Activated T-helper 9 cell treated with anti-CD3 and anti-CD28 coated beads, Interleukin-2, amount 50 U/mL, for 16 hours (primary cell): ENCODE measurements at places on chromosomes 13 and 19.
A peak's percentile ranks its signal among the peaks of the same experiment; 100 is the strongest.

DNA sequence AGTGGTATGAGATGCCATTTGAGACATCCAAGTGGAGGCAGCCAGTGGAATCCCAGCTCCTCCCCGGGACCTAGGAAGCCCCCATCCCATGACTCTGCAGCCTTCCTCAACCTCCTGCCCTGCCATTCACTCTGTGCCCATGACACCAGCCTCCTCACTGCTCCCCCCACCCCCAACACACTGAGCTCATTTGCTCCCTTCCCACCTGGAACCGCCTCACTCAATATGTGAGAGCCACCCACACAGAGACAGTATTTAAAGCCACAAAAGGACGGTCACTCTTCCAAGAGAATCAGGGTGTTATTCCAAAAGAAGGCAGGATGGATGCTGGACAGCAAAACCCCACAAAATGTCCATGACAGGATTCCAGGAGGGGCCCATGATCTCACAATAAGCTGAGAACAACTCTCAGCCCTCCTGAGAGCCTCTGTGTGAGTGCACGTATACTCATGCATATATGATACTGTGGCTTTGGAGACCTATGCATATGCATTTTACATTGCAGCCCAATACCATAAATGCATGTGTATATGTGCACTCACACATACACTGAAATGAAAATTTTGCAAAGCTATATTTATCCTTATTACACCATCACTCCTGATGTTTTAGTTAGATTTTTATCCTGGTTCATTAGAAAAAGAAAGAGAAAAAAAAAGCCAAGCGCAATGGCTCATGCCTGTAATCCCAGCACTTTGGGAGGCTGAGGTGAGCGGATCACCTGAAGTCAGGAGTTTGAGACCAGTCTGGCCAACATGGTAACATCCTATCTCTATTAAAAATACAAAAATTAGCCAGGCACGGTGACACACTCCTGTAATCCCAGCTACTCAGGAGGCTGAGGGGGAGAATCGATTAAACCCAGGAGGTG lies 10.8 kb upstream of the RANBP3 start:
- DNase-seq: no peak

DNA sequence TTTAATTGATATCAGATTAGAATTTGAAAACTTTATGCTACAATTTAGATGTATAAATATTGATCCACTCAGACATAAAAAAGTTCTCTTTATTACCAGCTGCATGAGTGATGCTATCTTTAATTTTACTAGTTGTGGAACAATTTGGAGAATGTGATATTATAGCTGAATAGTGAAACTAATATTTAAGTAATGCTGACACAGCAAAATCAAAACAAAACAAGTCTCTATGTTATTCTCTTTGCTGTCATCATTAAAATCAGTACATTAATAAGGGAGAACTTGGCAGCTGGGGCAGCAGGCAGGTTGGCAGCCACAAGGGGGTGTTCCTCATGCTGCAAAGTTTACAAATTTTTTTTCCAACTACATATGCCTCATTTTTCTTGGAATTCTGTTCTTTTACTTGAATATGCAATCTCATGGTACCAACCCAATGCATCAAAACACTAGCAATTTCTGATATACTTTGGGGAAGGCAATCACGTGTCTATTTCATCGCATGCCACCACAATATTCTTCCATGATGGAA lies 585.3 kb downstream of the FGF9 start:
- DNase-seq: no peak

GRCh38 chr13:93476175-93476574 lies 249.6 kb downstream of the GPC6 start:
- DNase-seq: no peak

- DNase-seq: no peak
Measured at GRCh38 chr13:98965325-98965724, 12.5 kb downstream of the DOCK9 start.

DNA sequence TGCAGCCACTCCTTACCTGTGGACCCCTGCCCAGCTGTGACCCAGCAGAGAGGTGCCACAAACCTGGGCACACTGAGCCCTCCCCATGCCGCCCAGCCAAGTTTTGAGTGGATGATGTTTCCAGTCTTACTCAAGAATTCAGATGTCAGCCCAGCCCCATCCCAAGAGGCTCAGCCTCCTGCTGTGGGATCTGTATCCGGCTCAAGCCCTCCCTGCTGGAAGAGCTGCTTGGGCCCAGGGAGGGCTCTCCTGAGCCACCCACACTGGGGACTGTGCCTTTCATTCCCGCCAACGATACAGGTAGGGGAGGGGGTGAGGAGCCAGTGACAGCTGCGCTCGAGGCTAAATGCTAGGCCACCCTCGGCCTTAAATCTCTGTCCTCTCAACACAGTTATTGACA lies 5.9 kb upstream of the SLC7A9 start:
- DNase-seq: no peak

- no peak for DNase-seq
Measured at GRCh38 chr19:54178581-54179261, 5.8 kb upstream of the TMC4 start.

- DNase-seq: no peak
Measured at GRCh38 chr13:43830497-43830881, 43.7 kb upstream of the ENOX1 start.

- DNase-seq: no peak
Measured at GRCh38 chr13:60922576-60923231, 492.9 kb downstream of the PCDH20 start.

GRCh38 chr19:3494051-3494450 lies 6.4 kb downstream of the DOHH start:
- DNase-seq: no peak

DNA sequence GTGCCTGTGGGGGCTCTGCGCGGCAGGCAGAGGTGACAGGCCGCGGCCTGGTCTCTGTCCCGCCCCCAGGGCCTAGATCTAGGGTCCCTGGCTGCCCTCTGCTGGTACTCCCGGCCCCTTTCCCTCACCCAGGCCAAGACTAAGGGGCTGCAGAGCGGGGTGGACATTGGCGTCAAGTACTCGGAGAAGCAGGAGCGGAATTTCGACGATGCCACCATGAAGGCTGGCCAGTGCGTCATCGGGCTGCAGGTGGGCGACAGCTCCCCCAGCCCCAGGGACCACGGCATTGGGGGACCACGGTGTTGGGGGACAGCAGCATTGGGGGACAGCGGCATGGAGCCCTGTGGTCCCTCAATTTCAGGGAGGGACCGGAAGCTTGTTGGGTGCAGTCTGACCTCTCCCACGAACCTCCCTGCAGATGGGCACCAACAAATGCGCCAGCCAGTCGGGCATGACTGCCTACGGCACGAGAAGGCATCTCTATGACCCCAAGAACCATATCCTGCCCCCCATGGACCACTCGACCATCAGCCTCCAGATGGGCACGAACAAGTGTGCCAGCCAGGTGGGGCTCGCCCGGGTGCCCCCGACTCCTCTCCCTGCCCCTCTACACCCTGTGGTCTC lies 3.8 kb upstream of the ABCA7 start:
- no peak for DNase-seq

DNA sequence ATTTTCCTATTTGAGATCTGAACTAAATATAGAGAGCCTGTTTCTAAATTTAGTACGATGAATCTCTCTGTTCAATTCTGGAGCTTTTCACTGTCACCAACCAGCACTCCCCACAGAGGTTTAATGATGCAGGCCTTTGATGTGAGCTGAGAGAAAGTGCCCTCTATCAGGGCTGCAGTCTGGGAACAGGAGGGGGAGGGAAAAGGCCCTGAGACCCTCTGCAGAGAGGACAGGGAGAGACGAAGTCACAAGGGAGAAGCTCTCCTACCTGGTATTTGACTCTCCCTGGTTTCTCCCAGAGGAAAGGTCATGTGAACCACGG lies 206.8 kb upstream of the SOX1 start:
- DNase-seq: no peak

GRCh38 chr19:31054430-31054829 lies 294.8 kb downstream of the TSHZ3 start:
- peak; percentile 10 for DNase-seq

DNA sequence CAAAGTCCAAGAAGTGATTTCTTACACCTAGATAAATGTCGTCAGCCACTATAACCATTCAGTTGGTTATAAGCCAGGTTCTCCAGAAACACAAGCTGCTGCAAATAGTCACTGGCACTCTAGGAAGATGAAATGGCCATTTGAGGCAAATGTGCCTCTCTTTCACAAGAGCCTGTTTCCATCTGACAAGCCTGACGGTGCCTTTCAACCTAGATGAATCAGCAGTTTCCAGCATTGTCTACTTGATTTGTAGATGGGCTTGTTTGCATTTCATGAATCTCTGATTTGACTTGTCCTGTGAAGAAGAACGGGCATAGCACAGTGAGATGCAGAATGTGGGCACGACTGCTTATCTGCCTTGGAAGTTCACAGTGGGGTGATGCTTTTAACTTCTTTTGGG lies 327.2 kb downstream of the LMO7 start:
- DNase-seq: no peak

- no peak for DNase-seq
Measured at GRCh38 chr19:13804830-13805683, 9.8 kb downstream of the ZSWIM4 start.

DNA sequence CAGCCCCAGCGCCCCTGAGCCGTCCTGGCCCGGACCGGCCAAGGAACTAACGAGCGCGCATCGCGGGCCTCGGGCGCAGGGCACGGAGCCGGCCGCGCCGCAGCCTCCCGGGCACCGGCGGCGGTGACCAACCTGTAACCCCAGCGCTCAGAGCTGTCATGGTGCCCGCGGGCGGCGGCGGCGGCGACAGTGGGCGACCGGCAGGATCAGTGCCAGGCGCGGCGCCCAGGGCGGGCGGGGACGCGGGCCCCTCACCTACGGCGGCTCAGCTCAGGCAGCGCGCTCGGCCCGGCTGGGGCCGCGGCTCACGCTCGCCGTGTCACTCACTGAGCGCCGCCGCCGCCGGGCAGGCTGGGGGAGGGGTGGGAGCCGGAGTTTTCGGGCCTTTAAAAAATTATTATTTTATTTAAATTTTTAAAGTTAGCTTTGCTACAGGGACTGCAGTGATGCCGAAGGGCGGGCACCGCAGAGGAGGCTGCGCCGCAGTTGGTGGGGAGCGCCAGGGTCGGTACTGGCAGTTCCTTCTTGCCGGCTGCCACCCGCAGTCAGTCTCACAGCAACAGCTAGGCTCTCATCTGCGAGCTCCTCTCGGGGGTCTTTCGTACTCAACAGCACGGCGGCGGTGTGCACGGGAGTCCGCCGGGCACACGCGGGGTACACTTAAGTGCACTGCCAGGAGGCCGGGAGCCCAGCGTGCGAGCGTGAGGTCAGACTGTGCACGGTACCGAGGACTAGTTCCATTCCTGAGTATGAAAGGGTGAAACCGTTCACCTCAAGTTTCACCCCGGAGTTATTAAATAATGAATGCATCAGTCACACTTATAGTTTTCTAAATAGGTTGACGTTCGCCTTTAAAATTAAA lies at the start of gene NALCN:
NALCN (minus strand) TSS at position 328 of the 862 bp plus-strand sequence. CDS start 17,382 bp downstream, outside the sequence.
- DNase-seq: no peak

GRCh38 chr13:97445522-97446187 lies 11.7 kb downstream of the RAP2A start:
- no peak for DNase-seq

- DNase-seq: no peak
Measured at GRCh38 chr19:43747557-43748204, 7.1 kb downstream of the SMG9 start.

DNA sequence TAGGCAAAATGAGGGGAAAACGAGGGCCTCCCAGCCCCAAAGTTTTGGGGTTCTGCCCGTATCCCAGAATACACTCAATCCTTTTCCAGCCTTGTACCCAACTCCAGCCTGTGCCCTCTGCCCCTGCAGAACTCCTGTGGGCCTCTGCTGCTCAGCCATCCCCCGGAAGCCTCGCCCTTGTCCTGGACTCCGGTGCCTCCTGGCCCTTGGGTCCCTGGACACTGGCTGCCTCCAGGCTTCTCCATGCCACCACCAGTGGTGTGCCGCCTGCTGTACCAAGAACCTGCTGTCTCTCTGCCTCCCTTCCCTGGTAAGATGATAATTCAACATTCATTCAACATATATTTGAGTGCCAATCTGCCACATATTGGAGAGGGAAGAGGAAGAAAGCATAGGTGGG lies 3.8 kb downstream of the DMRTC2 start:
- no peak for DNase-seq

GRCh38 chr19:36121486-36122124 lies 6.3 kb downstream of the TBCB start:
- DNase-seq: no peak

GRCh38 chr13:40192858-40193257 lies 473.6 kb downstream of the FOXO1 start:
- no peak for DNase-seq

GRCh38 chr13:108996430-108996829 lies 367.0 kb downstream of the MYO16 start:
- no peak for DNase-seq

DNA sequence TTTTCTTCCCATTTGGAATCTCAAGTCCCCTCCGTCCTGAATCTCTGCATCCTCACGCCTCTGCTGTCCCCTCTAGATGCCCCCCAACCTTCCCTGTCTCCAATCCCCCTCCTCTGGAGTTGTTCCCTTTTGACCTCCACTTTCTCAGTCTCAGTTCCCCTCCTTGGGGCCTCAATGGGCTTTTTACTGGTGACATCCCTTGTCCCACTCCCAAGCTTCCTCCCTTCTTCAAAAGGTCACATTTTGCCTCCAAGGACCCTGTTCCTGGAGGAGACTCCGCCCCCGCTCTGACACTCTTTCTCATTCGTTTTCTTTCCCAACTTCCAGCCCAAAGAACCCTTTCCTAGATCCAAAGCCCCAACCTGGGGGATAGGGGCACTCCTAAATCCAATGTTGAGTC lies 1.0 kb downstream of the AP2S1 start:
- DNase-seq: no peak

GRCh38 chr13:87087741-87088140 lies 583.4 kb upstream of the SLITRK5 start:
- no peak for DNase-seq

GRCh38 chr19:16496613-16496983 lies 404 bp downstream of the C19orf44 start:
- DNase-seq: no peak
